Endothelial cell (in vitro differentiated cells): ENCODE measurements at places on chromosomes 11 and 22. TPM values are rescaled to one million over a fixed set of nuclear protein-coding genes. Genes with fewer than 3 reads are reported as not detected.

The FXYD2 gene
- total RNA-seq: not detected

The SHANK2 gene
- 10.5 TPM for total RNA-seq

The DCUN1D5 gene
- total RNA-seq: 28.5 TPM

The ALG9 gene
- total RNA-seq: 35.8 TPM

The MTA2 gene
- total RNA-seq: 157 TPM

- H3K27me3 ChIP-seq: no peaks in the 10 kb centered on the region
- peaks cover 15% of the 10 kb centered on the region for H3K4me1 ChIP-seq
- no peak overlapping the region for H3K4me3 ChIP-seq
Observed at GRCh38 chr11:18315893-18316292, 6.0 kb downstream of the HPS5 start.

DNA sequence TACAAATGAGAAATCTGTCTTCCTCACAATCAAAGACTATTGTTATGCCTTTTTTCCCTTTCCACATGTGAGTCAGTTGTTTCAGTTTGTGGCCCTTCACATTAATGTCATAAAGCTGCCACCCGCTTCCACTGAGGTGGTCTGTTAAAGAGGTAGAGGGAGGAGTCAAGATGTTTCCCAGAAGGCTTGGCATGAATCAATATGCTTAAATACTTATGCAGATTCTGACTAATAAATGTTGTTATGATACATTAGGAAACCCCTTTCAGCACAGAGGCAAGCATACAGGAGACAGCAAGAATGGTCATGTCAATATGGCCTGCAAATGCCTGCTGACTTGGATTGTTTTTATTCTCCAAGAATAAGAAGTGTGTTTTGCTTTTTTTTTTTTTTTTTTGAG lies 6.5 kb downstream of the RTN3 start:
- H3K27ac ChIP-seq: no peak overlapping the region
- no peaks in the 10 kb centered on the region for H3K36me3 ChIP-seq
- no peak for DNase-seq
- H3K4me3 ChIP-seq: no peak overlapping the region

GRCh38 chr22:17980015-17980590 lies 44.3 kb downstream of the MICAL3 start:
- H3K36me3 ChIP-seq: no peaks in the 10 kb centered on the region
- no peak overlapping the region for H3K4me3 ChIP-seq
- H3K27me3 ChIP-seq: peaks cover 11% of the 10 kb centered on the region
- peaks cover 28% of the 10 kb centered on the region for H3K4me1 ChIP-seq

DNA sequence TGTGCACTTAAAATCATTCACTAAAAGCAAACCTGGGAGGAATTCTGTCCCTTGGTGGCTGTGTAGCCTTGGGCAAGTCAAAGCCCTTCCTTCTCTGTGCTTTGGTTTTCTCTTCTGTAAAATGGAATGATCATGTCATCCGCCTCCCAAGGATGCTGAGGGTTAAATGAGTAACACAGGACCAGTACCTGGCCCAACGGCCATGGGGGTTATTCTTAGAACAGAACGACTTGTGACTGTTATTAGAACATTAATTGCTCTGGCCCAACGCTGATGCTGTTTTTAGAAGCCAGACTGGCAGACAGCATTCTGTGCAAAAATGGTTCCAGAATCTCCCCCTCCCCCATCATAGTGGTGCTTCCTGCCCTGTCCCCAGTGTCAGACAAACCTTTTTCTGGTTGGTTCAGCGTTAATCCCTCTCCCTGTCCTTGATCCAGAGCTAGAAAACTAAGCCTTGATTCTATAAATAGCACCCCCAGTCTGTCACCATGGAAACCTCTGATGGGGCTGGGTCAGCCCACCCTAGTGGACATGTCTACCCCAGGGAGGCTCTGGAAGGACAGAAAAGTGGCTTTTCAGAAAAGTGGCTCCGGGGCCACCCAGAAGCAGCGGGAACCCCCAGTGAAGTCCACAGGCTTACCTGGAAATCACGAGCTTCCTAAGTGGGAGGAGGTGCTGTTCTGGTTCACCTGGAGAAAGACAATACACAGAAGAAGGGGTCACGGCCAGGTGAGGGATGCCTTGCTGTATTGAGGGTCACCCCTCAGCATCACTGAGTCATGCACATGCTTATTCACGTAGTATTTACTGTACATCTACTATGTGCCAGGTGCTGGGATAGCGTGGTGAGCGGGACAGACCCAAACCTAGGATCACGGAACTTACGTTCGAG lies 15.5 kb upstream of the TFIP11 start:
- peaks cover 32% of the 10 kb centered on the region for H3K36me3 ChIP-seq
- H3K4me3 ChIP-seq: no peak overlapping the region
- H3K27ac ChIP-seq: no peak overlapping the region
- H3K27me3 ChIP-seq: peaks cover 4% of the 10 kb centered on the region
- DNase-seq: no peak

GRCh38 chr11:76212086-76213035 lies 6.1 kb upstream of the WNT11 start:
- H3K4me3 ChIP-seq: no peak overlapping the region
- no peaks in the 10 kb centered on the region for H3K36me3 ChIP-seq
- H3K4me1 ChIP-seq: no peaks in the 10 kb centered on the region
- no peak for DNase-seq
- no peak overlapping the region for H3K27ac ChIP-seq

DNA sequence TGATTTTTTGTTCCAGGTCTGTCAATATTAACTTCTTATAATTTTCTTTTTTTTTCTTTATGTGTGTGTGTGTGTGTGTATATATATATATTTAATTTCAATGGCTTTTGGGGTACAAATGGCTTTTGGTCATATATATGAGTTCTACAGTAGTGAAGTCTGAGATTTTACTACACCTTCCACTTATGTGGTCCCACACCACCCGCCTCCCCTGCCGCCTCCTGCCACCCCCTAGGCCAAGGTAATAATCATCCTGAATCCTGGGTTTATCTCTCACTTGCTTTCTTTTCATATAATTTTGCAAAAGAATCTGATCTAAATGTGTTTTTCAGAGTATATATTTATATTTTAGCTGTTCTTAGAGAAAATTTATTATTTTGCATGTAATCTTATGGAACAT lies 11.1 kb downstream of the NEAT1 start:
- peaks cover 11% of the 10 kb centered on the region for H3K4me1 ChIP-seq
- H3K27me3 ChIP-seq: peaks cover 1% of the 10 kb centered on the region
- peaks cover 20% of the 10 kb centered on the region for H3K36me3 ChIP-seq
- no peak overlapping the region for H3K27ac ChIP-seq
- H3K4me3 ChIP-seq: no peak overlapping the region
- DNase-seq: no peak

DNA sequence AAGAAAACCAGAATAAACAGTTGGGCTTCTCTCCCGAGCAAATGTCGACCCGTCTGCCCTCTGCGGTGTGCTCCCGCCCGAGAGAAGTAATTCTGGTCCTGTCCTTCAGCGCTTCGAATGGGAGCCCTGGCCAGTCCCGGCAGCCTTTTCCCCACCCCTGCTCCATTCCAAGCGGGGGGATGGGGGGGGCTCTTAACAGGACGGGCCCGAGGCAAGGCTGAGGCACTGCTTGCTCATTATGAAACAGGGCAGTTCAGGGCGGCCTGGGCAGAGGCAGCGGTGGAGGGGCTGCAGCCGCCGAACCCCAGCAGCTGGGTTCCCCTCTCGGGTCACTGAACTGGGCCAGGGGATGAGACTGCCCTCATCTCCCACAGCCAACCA lies 9.1 kb downstream of the BACE1-AS start:
- H3K27me3 ChIP-seq: no peaks in the 10 kb centered on the region
- H3K36me3 ChIP-seq: peaks cover 9% of the 10 kb centered on the region
- H3K4me1 ChIP-seq: peaks cover 23% of the 10 kb centered on the region
- DNase-seq: no peak

- H3K27me3 ChIP-seq: no peaks in the 10 kb centered on the region
- no peak overlapping the region for H3K4me3 ChIP-seq
- DNase-seq: no peak
- H3K4me1 ChIP-seq: peaks cover 27% of the 10 kb centered on the region
Observed at GRCh38 chr11:92698742-92699141, 270.7 kb upstream of the MTNR1B start.

DNA sequence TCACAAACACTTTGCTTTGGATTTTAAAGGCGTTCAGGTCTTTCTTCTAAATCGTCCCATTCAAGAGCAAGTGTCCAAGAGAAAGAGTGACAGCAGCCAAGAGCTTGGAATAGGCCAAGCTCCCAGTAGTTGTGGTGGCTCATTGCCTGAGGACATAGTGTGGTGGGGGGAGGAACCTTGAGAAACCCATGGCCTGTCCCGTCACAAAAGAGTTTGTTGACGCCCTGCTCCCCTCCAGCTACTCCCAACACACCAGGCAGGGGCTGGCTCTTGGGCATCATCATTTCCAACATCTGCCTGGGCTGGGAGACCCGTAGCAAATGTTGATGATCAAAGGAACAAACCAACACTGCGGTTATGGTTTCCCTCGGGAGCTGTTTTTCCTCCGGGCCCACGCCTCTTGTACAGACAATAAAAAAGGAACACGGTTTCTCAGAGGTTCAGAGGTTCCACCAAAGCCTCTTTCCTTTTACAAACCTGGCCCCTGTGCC lies 20.8 kb downstream of the FADS3 start:
- H3K4me1 ChIP-seq: peaks cover 4% of the 10 kb centered on the region
- no peak for DNase-seq
- peaks cover 3% of the 10 kb centered on the region for H3K27me3 ChIP-seq
- H3K27ac ChIP-seq: no peak overlapping the region
- no peaks in the 10 kb centered on the region for H3K36me3 ChIP-seq
- H3K4me3 ChIP-seq: no peak overlapping the region

DNA sequence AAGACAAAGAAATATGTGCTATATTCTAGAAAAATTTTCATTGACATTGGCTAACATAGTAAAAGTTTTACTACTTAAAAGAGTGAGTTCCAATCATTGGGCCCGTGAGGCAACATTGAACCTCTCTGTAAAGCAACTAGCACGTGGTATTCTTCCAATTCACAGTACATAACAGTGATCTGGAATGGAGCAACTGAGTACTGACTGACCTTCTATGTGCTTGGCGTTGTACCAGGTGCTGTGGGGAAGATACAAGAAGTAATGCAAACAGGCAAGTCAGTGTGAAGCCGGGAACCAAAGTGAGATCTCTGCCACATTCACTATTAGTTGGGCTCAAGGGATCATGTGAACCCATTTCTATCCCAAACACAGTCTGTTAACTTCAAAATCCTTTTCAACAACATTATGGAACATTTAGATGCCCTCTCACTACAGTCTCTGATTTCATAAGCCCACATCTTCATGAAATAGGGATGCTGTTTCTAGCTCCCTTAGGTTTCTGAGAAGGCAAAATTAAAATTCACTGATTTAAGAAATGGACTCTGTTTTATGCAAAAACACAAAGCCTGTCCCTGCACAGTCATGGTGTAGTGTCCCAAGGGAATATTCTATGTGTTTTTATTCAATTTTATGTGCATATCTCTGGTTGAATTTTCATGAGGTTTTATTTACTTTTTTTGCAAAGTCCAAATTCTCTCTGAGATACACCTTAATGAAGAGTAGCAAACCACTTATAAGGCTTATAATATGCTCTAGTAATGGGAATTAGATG lies 61.8 kb upstream of the NCAM1 start:
- no peak overlapping the region for H3K27ac ChIP-seq
- H3K27me3 ChIP-seq: no peaks in the 10 kb centered on the region
- no peaks in the 10 kb centered on the region for H3K4me1 ChIP-seq

- no peak for DNase-seq
- no peaks in the 10 kb centered on the region for H3K36me3 ChIP-seq
- no peak overlapping the region for H3K4me3 ChIP-seq
- peaks cover 4% of the 10 kb centered on the region for H3K27me3 ChIP-seq
- H3K27ac ChIP-seq: no peak overlapping the region
- H3K4me1 ChIP-seq: no peaks in the 10 kb centered on the region
Observed at GRCh38 chr22:48702573-48703264, 1125.0 kb downstream of the BRD1 start.

DNA sequence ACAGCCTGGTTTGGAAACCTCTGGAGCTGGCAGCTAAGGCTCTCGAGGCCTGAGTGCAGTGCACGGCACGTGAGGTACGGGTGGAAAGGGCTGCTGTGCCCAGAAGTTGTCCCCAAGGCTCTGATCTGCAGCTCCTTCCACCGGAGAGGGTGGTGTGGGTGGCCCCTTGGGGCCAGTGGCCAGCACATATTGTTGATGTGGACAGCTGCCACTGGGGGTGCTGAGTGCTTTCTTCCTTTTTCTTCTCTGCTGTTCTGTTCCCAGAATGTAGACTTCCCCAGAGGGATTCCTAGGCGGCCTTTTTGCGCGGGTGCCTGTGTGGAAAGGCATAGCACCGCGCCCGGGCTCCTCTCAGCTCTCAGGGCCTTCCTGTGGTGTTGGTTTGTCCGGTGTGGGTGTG lies 1476.5 kb downstream of the TBC1D22A start:
- DNase-seq: no peak
- no peak overlapping the region for H3K27ac ChIP-seq
- H3K36me3 ChIP-seq: no peaks in the 10 kb centered on the region
- no peaks in the 10 kb centered on the region for H3K4me1 ChIP-seq
- no peaks in the 10 kb centered on the region for H3K27me3 ChIP-seq
- H3K4me3 ChIP-seq: no peak overlapping the region

GRCh38 chr11:64998690-64999431 lies 2.1 kb upstream of the BATF2 start:
- H3K27me3 ChIP-seq: peaks cover 4% of the 10 kb centered on the region
- no peaks in the 10 kb centered on the region for H3K36me3 ChIP-seq
- no peak for DNase-seq
- H3K4me3 ChIP-seq: no peak overlapping the region
- H3K4me1 ChIP-seq: peaks cover 4% of the 10 kb centered on the region

- H3K4me1 ChIP-seq: no peaks in the 10 kb centered on the region
- H3K36me3 ChIP-seq: no peaks in the 10 kb centered on the region
- no peak for DNase-seq
- no peaks in the 10 kb centered on the region for H3K27me3 ChIP-seq
- no peak overlapping the region for H3K27ac ChIP-seq
Observed at GRCh38 chr11:67656278-67656922, 5.9 kb upstream of the ACY3 start.
